GM23248 (cell line): ENCODE measurements at places on chromosomes 4 and X. TPM values are rescaled to one million over a fixed set of nuclear protein-coding genes. Genes with fewer than 3 reads are reported as not detected.

DNA sequence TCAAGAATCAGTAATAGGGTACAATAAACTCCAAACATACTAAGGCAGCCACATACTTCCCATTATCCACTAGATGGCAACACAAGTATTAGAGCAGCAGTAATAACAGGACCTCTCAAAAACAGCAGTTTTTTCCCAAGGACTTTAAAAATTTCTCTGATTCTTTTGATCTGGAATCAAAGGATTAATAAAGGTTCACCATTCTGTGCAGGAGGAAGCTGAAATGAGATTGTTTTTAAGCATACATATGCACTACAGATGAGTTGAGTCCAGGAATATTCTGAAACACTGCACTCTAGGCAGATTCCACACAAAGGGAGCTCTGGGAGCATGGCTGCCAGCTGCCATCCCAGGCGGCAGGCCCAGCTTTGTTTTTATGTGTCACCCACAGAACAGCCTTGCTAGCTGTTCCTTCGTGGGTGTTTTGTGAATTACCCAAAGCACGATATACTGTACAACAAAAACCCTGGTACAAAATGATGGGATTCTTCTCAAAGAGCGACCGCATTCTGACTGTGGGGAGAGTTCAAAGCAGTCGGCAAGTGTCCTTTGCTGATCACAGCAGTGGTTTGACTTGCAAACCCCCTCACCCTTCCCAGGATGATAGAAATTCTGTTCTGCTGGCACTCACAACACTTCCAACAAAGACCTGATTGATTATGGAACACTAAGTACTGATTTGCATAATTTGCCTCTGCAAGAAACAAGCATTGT, 61.0 kb downstream of the STX18 start:
- DNase-seq: peak; percentile 84

- DNase-seq: peak; percentile 59
Observed at GRCh38 chrX:149504226-149504914, 736 bp downstream of the IDS start.

DNA sequence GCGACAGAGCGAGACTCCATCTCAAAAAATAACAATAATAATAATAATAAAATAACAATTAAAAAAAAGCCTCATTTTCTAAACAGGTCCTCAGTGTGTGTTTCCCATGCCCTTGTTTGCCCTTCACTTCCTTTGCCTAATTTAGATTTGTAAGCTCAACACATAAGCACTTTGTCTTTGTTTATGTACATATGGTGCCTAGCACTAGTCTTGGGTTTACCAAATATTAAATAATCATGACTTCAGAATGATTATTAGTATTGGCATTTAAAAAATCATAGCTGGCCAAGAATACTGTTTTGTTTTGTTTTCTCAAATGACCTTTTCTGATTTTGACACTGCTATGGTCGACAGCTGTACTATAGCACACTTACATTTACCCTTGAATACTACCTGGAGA, 6.4 kb upstream of the RAPGEF2 start:
- DNase-seq: no peak

DNA sequence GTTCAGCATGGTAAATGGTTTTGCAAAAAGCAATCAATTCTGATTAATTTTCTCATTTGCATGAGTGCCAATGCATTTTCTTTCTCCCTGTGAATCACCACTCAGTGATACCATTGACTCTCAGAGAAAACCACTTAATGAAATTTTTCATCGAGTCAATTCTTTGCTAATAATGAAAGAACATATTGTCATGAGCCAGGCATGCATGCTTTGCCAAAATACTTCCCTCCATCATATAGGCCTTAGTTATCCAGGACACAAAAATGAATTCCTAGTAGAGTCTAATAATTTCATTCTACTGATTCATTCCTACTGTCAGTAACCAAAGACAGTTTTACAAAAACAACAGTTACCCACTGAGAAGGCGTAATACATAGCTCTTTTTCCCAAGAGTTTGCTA, 680.0 kb downstream of the TRIML1 start:
- peak; percentile 2 for DNase-seq

Gene USP26
- not detected in 2 replicates for polyA plus RNA-seq
